Stimulated activated CD8-positive, alpha-beta memory T cell treated with anti-CD3 and anti-CD28 coated beads, Interleukin-4, amount 100 ng/mL, for 4 hours (primary cell): ENCODE measurements at places on chromosomes 2 and 18.

DNA sequence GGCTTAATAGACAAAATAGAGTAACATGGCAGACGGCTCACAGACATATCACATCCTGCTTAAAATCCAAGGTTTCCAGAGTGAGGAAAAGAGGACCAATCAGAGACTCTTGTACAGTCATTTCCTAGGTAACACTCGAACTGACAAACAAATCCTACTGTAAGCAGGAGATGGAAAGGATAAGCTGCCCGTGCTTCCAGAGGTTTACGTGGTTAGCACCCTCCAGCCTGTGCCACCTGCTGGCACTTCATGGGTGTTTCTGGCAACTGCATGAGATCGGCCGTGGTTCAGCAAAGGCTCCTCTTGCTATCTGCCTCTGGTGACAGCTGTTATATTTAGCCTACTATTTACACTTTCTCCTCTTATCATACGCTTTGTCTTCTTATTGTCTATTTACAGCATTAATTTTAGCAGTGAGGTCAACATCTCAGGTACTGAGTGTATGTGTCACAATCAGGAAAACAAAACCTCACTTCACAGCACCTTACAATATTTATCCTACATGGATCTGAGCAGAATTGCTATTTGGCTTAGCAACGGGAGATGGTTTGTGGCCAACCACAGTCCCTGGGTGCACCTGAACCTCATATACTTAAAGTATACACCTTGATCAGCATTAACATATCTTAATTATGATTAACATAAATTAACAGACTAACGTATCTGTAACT, 226.9 kb downstream of the TMEM163 start:
- DNase-seq: no peak

- DNase-seq: no peak
Measured at GRCh38 chr2:45452866-45453265, 158.2 kb downstream of the SRBD1 start.

DNA sequence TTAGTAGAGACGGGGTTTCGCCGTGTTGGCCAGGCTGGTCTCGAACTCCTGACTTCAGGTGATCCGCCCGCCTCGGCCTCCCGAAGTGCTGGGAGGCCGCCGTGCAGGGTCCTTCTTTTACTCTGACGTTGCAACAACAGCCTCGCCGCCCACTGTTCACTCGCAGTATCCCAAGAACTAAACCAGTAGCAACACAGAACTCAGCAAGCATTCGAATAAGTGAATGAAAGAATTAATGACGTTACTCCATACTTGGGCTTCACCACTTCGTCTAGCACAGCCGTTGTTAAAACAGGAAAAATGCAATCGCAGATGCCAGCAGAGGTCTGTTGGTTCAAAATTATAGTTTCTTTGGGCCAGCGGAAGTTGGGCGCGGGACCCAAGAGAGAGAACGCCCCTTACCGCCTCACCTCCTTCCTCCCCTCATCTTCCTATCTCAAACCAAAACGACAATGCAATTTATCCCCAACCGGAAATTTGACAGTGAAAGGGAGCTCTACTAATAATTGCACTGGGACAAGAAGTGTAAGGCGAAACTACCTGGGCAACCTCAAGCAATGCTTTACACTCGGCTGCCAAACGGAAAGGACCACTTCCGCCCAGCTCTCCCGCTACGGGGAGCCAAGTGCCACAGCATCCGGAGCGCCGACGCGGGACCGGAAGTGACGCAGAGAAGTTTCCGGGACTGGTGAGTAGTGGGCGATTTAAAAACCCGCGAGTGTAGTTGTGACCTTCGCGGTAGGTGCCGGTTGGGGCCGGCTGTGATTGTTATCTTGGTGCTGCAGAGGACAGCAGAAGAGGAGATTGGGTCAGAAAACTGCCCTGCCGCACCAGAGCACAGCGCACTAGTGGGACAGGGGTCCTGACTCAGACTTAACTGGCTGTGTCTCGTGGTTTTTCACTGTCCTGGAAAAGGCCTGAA, at the start of the genes NIF3L1 and PPIL3:
Gene NIF3L1 (plus strand): TSS at position 668 of the 922 bp plus-strand sequence. CDS start 2,573 bp downstream, outside the sequence.
Gene PPIL3 (minus strand): TSS at position 374 of the 922 bp plus-strand sequence. CDS start 1,462 bp downstream, outside the sequence.
- peak; percentile 94 for DNase-seq

- DNase-seq: no peak
Measured at GRCh38 chr18:33132657-33133056, 307.9 kb downstream of the CCDC178 start.

DNA sequence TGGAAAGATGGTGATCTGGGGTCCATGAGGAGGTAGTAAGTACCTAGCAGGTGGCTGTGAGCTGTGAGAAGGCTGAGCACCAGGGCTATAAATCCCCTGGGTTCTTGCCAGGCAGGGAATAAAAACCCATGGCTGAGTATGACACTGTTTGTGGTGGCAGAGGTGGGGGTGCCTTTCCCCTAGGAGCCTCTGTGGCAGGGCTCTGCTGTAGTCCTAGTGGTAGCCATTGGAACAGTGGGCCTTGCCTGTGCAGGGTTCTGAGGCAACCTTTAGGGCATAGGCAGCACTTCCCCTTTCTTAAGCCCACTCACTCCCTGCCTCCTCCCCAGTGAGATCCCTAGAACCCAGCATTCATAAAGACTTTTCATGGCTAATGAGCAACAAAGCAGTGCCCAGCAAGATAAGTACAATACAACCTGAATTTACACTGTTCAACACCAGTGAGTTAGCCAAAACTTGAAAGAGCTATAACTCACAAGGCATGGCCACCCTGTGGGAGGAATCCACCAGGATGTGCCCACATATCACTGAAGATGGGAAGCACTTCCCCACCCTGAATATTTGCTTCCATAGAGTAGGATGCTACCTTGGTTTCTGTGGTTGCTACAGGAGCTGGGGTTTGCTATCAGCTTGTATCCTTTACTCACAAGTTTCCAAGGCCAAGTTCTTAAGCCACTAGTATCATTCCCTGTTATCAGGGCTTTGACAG, 100.9 kb upstream of the NEUROD1 start:
- no peak for DNase-seq

DNA sequence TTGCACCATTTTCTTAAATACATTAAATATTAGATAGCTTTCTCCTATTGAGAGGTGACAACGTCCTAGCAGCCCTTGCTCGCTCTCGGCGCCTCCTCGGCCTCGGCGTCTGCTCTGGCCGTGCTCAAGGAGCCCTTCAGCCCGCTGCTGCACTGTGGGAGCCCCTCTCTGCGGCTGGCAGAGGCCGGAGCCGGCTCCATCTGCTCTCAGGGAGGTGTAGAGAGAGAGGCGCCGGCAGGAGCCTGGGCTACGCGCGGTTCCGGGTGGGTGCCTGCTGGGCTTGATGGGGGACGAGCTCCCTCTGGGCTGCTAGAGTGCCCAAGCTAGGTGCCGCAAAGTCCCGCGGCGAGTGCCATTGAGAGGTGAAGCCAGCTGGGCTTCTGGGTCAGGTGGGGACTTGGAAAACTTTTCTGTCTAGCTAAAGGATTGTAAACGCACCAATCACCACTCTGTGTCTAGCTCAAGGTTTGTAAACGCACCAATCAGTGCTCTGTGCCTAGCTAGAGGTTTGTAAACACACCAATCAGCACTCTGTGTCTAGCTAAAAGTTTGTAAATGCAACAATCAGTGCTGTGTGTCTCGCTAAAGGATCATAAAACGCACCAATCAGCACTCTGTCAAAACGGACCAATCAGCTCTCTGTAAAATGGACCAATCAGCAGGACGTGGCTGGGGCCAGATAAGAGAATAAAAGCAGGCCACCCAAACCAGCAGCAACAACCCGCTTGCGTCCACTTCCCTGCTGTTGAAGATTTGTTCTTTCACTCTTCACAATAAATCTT, 3.1 kb downstream of the RPRD1A start:
- DNase-seq: no peak

DNA sequence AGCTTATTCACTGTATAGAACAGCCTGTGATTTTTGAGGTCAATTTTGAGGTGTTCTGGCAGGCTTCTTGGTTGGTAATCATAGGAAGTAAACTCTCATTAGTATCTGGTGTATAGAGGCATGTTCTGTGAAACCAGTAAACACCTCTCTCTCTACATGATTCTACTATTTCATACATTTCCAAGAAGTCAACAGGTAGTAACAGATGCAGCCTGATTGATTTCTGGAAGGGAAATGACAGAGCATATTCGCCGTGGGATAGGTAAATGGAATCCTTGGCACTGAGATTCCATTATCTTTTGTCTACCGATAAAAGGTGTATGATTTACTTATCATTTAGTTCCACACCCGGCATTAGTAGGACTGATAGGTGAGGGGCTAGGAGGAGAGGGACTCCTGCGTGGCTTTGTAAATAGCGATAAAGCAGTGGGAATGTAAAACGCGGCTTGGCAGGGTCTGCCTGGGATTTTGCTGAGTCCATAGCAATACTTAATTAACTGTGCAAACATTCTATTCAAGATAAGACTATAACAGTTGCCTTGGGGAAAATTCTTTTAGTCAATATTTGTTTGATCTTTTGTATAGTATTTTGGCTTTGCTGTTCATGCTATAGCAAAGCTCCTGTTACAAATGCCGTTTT, 32.3 kb downstream of the LYPD6B start:
- no peak for DNase-seq

- no peak for DNase-seq
Measured at GRCh38 chr2:15367715-15368114, 193.4 kb downstream of the NBAS start.

DNA sequence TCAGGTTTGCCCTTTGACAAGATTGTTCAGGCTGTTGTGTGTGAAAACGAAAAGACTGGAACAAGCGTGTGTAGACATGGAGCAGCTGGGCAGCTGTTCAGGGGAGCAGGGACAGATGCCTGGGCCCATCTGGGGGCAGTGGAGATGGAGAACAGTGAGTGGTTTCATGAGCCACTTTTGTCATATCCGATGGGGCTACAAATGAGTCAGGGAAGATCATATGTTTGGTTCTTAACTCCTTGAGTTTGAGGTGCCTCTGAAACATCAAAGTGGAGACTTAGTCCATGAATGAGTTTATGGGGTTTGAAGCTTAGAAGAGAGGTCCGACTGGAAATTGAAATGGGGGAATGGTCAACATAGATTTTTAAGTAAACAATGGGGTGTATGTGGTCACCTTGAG, 9.3 kb upstream of the PLB1 start:
- DNase-seq: no peak

GRCh38 chr2:223537115-223537514, 65.0 kb downstream of the SCG2 start:
- DNase-seq: no peak

- DNase-seq: no peak
Measured at GRCh38 chr2:1651121-1652033, 92.9 kb downstream of the PXDN start.

DNA sequence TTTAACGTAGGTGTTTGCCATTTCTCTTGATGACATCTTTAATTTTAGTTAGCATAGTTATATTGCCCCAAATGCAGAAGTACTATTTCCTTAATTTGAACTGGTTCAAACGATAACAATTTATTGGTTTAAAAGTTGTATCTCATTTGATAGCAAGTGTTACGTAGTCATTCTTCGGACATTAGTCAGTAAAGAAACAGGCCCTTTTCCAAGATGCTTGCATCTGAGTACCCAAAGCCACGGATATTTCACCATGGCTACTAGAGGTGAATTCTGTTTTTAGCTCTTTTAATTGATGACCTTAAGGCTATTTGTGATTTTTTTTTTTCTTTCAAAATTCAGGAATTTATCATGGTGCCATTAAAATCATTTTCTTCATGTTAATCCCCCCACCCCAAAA, 32.1 kb downstream of the GLS start:
- DNase-seq: no peak

DNA sequence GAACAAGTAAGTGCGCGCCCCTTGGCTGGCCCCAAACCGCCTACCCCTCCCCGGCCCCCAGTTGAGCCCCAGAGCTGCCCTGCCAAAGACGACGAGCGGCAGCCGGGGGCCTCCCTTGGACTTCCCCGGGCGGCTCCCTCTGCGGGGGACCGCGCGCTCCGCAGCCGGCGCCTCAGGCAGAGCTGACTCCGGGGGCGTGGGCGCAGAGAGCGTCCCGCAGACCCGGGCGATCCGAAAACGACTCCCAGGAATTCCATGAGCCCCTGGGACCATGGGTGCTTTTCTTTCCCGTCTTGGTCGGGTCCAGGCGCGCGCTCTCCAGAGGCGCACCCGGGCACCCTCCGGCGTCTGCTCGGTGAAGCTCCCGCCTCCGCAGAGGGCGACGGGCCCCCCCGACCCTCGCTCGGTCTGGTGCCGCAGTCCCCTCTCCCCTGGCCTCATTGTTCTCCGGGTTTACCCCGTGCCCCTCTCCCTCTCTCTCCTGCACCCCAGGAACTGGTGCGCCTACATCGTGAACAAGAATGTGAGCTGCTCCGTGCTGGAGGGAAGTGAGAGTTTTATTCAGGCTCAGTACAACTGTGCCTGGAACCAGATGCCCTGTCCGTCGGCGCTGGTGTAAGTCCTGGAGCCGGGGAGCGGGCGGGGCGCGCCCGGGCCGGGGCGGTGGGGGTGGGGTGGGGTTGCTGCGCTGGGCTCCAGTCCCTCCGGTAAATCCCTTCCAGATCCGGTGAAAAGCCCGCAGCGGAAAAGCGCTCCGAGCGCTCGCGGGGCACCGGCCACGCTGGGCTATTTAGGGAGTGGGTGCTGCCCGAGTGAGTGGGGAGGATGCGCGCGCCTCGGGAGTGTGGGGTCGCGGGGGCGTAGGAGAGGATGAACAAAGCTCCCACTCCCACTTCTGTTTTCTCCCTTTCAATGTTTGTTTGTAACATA, 776 bp downstream of the EMILIN2 start:
- no peak for DNase-seq

DNA sequence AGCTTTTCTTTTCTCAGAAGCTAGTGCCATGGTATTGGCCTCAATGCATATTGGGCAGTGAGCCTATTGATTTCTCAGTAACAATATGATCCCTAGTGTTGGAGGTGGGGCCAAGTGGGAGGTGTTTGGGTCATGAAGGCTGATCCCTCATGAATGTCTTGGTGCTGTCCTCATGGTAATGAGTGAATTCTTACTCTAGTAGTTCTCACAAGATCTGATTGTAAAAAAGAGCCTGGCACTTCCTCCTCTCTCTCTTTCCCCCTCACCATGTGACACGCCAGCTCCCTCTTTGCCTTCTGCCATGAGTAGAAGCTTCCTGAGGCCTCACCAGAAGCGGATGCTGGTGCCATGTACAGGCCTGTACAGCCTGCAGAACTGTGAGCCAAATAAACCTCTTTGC, 12.8 kb upstream of the TBC1D8 start:
- DNase-seq: no peak
